H54 (cell line): ENCODE measurements at places on chromosomes 16 and 17.

- no peak for DNase-seq
These were observed 3.5 kb upstream of the RBBP6 start for GRCh38 chr16:24535827-24536226.

GRCh38 chr16:72946474-72947194 is 101.3 kb downstream of the ZFHX3 start:
- no peak for DNase-seq

DNA sequence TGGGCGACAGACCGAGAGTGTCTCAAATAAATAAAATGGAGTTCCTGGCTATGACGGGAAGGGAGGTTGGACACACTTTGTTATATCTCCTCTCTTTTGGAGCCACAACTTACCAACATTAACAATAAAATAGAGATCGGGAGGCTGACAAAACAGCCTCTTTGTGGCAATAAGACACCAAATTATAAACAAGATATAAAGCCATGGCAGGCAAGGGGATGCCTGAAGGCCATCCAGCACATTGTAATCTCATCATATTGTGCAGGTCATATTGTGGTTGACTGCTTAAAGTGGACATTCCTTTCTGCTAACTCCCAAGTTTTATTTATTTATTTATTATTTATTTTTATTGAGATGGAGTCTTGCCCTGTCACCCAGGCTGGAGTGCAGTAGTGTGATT is 59.9 kb upstream of the MGAT5B start:
- DNase-seq: no peak

DNA sequence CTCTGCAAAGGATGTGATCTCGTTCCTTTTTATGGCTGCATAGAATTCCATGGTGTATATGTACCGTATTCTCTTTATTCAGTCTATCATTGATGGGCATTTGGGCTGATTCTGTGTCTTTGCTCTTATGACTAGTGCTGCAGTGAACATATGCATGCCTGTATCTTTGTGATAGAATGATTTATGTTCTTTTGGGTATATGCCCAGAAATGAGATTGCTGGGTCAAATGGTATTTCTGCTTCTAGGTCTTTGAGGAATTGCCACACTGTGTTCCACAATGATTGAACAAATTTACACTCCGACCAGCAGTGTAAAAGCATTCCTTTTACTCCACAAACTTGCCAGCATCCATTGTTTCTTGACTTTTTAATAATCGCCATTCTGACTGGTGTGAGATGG is 60.2 kb upstream of the ADORA2B start:
- no peak for DNase-seq

GRCh38 chr16:48608871-48609651 is 919 bp downstream of the N4BP1 start:
- no peak for DNase-seq

DNA sequence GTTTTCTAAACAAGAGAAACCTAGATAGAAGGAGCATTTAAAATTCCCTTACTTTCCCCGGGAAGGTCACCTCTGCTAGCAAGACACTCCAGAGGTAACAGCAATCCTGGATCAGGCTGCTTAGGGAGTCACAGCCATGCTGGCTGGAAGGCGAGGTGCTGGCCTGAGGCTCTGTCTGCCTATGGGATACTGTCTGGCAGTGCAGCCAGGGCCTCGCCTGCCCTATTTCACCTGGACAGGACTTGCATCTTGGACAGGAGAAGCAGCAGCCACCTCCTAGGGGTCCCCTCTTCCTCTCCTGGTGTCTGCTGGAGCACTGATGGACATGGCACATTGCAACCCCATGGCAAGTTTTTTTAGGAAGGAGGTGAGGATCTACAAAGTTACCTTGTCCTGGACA is 15.1 kb downstream of the FA2H start:
- no peak for DNase-seq

GRCh38 chr16:68503334-68503733 is 35.8 kb upstream of the ZFP90 start:
- peak; percentile 69 for DNase-seq

DNA sequence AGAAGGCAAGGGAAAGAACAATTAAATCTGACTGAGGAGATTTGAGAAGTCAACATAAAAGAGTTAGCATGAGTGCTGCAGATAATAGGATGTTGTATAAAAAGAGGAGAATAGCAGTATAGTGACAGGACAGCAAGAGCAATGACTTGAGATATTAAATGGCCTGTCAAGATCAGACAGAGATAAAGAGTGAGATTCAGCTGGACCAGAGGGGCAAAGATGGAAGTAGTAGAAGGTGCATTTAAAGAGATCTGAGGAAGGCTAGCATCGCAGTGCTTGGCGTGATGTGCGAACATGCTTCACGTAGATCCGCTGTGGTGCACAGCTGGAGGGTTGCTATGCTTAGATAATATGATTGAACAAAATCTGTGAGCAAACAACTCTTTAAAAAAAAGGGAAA is 1422.6 kb upstream of the CDH8 start:
- DNase-seq: no peak

DNA sequence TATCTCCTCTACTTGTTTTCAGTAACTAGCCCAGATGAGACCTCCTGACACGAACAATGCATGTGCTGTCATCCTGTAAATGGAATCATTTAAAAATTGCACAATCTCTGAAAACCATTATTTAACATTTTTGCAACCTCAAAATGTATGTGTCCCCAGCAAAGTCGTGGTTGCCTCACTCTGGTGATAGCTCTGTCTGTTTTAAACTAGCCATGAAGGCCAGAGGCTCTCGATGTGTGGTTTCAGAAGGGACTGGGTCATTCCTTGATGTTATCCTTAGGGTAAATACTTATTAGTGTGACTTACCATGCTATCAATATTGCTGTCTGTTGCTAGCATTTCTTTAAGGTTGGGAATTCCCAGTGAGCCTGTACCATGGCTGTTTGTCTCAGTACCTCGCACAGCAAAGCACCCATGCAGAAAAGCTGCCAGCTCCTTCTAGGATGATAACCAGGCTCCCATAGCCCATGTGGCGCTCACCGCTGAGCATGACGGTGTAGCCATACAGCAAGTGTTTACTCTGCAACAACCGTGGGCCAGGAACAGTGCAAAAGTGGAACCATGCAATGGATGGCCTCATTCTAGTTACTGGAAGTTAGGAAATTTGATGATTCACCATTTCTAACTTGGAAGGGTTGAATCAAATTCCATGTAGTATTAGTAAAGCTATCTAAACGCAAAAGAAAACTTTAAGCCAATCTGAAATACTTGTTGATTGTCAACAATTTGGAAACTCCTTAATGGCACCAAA is 2.9 kb upstream of the PGS1 start:
- peak; percentile 77 for DNase-seq

DNA sequence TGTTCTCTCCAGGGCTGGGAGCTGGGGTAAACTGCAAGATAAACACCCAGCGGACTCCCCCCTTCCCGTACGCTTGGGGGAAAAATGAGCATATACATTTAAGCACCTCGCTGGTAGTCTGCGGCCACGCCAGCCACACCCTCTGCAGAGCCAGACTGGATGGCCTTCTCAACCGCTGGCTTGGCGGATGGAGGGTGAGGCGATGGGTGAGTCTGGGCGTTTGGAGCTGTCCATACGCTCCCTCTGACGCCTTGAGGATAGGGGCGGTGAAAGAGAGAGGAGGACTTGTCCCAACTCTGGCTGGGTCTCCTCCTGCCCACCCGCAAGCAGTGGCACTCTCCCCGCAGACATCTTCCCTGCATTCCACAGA is 1.0 kb downstream of the ITGA3 start:
- no peak for DNase-seq

DNA sequence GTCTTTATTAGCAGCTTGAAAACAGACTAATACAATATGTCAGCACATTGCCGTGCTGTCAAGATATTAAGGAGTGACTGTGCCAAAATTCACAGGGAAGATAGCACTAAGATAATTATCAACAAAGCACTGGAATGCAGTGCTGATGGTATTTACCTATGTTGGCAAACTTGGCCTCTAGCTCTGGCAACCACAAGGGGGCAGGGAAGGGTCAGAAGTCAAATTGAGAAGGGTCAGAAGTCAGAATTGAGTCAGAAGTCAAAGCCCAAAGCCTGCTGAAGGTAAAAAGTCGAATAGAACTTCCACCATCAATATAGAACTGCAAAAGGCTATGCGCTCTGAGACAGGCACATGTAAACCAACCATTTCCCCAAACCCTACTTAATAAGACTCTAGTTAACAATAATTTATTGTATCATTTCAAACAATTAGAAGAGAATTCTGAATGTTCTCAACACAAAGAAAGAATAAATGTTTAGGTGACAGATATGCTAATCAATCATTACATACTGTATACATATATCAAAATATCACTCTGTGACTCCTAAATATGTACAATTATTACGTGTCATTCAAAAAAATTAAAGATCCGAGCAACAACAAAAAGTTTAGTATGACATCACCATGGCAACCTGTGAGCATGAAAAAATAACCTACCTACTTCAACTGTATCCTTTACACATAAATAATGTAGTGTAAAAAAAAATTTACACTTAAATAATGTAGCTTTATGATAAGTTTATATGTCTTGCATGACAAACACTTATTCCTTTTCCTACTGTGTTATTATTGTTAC is 916.1 kb downstream of the KCNJ2 start:
- no peak for DNase-seq

- DNase-seq: no peak
These were observed 37.0 kb downstream of the NPLOC4 start for GRCh38 chr17:81599719-81600486.

- no peak for DNase-seq
These were observed 33.3 kb downstream of the WFDC1 start for GRCh38 chr16:84327926-84328505.

DNA sequence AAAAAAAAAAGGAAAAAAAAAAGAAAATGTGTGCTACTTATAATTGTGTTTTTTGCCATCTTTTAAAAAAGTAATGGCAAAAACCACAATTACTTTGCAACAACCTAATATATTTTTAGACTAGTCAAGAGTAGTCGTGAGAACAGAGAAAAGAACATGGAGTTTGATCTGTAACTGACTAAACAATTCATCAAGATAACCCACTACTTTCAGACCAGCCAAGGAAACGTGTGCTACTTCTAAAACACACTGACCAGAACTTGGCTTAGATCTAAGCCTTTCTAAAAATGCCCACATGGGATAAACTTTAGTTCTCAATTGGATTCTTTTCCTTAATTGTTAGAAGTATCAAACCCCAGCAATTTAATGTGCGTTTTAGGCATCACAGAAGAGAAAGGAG is 616 bp downstream of the PECAM1 start:
- no peak for DNase-seq

DNA sequence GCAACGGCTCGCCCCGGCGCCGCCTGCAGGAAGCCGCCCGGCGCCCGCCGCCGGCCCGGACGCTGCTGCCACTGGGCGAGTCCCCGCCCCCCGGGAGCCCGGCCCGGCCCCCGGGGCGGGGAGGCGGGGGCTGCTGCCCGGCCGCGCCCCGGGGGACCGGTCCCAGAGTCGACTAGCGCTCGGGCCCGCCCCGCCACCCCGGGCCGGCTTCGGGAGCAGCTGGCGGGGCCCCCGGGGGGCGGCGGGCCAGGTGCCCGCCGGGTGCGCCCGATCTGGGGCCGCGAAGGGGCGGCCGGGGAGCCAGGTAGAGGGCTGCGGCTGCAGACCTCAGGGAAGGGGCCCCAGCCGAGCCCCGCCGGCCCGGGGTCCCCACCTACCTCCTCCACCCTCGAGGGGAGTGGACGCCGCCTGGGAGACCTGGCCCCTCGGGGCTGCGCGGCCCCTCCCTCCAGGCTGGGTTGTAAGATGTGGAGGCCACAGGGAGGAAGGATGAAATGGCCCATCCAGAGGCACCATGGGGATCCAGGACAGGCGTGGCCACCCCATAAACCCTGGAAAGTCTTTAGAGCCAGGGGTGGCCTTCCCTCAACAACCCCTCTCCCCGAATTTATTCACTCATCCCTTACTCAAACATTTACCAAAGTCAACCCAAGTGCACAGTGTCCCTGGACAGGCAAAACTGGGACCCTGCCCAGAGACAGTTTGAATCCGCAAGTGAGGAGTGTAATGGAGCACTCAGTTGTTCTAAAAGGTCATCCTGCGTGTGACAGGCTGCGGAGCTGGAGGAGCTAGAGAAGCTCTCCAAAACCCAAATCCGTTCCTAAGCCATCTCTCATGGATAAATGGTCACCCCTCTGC is at the start of gene CDYL2:
Gene CDYL2, minus strand, starts transcription at position 73 of the 858 bp plus-strand sequence. CDS start 425 bp downstream, outside the sequence.
- DNase-seq: peak; percentile 68

- DNase-seq: no peak
These were observed 102.7 kb downstream of the METRNL start for GRCh38 chr17:83181991-83182619.

GRCh38 chr16:80583466-80583865 is 42.7 kb downstream of the DYNLRB2 start:
- peak; percentile 49 for DNase-seq

DNA sequence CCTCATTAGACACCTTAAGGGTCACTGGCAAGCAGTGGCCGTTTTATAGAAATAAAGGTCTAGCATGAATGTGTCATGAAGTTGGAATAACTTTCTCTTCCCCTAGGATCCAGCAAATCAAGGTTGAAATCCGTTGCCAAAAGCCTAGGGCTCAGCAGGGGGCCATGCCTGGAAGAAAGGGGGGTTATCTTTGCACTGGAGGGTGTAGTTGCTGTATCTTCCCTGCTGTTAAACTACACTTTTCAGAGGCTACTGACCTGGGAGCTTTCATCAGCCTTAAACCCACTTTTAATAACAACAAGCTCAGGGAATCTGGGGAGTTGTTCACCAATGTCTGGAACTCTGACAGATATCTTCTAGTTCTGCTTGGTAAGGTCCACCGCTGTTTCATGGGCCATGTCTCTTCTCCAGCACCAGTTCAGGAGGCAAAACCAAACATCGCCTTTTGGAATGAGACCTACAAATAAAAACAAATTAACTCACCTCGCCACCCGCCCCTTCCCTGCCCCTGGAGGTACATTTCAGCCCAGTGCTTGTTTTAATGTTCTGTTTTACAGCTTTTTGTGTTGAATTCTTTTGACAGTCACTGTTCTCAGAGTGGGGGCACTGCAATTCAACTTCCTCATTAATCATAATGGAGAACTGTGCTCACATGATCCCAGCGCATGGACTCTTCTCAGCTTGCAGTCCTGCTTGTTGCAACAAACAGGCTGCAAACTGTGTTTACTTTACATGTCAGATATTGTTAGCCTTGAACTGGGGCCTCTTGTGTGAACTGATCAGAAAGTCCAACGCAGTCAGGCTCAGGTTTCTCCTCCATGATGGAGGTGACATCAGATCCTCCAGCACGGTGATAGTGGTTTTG is 508.7 kb downstream of the KCNJ2 start:
- no peak for DNase-seq

DNA sequence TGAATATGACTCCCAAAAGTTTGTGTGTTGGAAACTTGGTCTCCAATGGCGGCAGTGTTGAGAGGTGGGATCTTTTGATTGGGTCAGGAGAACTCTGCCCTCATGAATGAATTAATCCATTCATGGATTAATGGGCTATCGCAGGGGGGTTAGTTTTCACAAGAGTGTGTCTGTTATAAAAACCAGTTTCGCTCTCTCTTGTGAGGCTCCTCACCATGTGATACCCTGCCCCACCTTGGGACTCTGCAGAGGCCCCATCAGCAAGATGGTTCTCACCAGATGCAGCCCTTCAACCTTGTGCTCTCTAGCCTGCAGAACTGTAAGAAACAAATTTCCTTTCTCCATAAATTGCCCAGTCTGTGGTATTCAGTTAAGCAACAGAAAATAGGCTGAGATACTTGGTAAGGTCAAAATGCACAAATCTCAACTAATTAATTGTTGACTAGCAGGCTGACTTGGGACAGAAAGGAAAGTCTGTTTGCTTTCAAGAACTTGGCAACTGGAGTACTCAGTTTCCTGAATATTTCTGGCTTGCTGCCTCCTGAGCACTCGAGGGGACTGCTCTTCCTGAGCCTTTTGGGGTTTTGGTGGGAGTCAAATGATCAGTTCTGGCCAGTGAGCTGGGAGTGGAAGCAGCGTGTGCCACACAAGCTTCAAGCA is 13.8 kb upstream of the CCL17 start:
- DNase-seq: no peak
